Activated CD8-positive, alpha-beta memory T cell treated with anti-CD3 and anti-CD28 coated beads for 1 hour (primary cell): ENCODE measurements at places on chromosomes 16 and 17.

- no peak for DNase-seq
Measured at GRCh38 chr16:56673921-56674320, 4.3 kb downstream of the MT1H start.

DNA sequence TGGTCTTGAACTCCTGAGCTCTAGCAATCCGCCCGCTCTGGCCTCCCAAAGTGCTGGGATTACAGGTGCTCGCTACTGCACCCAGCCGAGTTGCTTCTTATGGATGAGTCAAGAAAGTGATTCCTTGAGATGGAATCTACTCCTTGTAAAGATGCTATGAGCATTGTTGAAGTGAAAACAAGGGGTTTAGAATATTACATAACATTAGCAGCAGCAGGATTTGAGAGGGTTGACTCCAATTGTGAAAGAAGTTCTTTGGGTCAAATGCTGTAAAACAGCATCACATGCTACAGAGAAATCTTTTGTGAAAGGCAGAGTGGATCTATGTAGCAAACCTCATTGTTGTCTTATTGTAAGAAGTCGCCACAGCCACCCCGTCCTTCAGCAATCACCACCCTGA, 72.7 kb downstream of the NT5M start:
- DNase-seq, result no peak

- no peak for DNase-seq
Measured at GRCh38 chr17:73105431-73105830, 12.9 kb upstream of the SLC39A11 start.

- DNase-seq, result no peak
Measured at GRCh38 chr16:20747030-20747816, 5.6 kb upstream of the THUMPD1 start.
